ENCODE measurements at places on chromosomes 2 and 18. TPM values are rescaled to one million over a fixed set of nuclear protein-coding genes. Genes with fewer than 3 reads are reported as not detected.

- DNase-seq = no peak
These were observed 154.6 kb upstream of the ZSWIM2 start for GRCh38 chr2:187003611-187004010.

GRCh38 chr2:184620367-184620766, 22.0 kb downstream of the ZNF804A start:
- no peak for DNase-seq

DNA sequence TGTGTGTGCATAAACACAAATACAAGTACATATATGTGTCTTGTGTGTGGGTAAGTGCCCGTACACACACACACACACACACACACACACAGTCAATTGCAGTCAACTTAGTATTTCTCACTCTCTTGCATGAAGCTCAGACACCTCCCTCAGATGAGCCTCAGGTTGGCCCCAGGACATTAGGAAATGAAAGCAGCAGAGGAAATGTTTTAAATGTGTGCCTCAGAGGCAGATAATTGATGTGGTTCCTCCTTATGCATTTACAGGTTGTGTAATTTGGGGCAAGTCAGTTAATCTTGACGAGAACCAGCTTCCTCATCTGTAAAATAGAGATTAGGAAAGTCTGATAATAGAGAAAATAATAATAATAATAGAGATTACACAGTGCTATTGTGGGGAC, 814.0 kb upstream of the ID2 start:
- no peak for DNase-seq

- no peak for DNase-seq
These were observed 2.5 kb downstream of the TLK1 start for GRCh38 chr2:171158036-171158789.

GRCh38 chr18:59915606-59916005, 15.8 kb downstream of the PMAIP1 start:
- no peak for DNase-seq

GRCh38 chr2:173903601-173904394, 61.4 kb downstream of the SP3 start:
- no peak for DNase-seq

- no peak for DNase-seq
These were observed 38.6 kb upstream of the ASAP2 start for GRCh38 chr2:9167718-9168657.

GRCh38 chr2:26576565-26577441, 64.4 kb downstream of the CIB4 start:
- DNase-seq = no peak

DNA sequence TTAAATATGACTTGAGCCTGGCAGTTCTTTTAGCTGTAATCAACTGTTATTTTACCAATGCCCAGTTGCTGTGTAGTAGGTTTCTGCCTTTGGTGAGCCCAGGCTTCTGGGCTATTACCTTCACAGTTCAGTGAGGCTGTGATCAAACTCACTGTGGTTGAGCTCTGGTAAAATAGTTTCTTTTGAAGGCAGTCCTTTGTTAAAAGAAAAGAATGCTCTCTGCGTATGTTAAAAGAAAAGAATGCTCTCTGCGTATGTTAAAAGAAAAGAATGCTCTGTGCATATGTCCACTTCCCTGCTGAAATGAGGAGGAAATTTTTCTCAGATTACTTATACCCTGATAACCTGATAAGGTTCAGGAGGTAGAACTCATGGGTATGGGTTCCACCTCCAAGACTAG, 244.3 kb downstream of the RNF144A start:
- DNase-seq = no peak

DNA sequence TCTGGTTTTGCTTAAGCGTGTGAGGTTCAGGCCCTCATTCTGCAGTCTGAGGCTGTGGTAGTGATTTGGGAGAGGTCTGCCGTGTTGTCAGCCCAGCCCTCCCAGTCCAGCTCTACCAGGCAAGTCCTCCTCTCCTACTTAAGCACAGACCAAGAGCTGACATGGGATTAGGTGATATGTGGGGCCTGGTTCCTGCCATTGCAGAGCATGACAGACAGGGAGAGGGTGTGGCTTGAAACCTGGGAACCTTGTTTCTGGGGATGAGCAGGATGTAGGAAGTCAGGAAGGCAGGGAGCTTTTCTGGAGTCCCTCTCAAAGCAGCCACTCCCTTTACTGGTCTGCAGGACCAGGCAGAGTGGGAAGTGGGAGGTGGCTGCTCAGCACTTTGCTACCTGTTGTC, 38.6 kb downstream of the PTPRM start:
- no peak for DNase-seq

- no peak for DNase-seq
These were observed at the start of gene EFEMP1 for GRCh38 chr2:55923091-55923981. TSS of gene EFEMP1 (minus strand) at chr2:55923782. CDS start at chr2:55922440, 1,342 bp downstream.

DNA sequence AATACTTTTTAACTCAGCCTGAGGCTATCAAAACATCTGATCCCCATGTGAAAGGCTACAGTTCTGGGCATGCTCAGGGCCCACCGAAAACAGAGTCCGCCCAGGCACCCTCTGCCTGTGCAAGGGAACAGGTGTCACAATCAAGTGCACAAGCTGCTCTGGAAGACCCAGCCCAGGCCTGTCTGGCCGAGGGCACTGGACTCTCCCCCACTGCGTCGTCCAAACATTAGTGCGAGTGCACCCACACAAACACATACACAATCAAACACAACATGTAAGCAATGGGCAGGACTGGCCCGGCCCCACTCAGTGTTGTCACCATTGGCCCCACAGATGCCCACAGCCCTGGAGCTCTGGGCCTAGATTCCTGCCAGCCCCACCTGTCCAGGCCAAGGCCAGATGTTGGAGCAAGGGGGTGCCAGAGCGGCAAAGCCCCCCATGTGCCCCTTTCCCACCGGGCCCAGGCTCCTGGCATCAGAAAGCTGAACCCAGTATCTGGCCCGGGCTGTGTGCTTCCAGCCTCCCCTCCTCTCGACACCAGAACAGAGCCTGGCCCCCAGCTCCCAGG, 617 bp upstream of the ALPG start:
- DNase-seq = no peak

DNA sequence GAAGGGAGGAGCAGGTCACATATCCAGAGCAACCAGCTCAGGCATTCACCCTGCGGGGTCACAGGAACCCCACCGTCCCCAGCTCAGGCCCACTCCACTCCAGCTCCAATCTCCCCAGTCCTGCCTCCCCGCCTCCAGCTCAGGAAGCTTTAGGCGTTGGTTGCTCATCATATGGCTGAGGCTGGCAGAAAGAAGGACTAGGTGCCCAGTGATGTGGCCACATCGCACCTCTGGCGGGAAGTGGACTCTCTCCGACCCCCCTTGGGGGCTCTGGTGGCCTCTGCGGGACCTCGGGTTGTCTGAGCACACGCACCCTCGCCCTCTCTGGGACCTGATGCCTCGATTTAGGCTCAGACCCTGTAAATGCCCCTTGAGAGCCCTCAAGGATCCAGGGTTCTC, 187.7 kb downstream of the ZFP36L2 start:
- DNase-seq = no peak

DNA sequence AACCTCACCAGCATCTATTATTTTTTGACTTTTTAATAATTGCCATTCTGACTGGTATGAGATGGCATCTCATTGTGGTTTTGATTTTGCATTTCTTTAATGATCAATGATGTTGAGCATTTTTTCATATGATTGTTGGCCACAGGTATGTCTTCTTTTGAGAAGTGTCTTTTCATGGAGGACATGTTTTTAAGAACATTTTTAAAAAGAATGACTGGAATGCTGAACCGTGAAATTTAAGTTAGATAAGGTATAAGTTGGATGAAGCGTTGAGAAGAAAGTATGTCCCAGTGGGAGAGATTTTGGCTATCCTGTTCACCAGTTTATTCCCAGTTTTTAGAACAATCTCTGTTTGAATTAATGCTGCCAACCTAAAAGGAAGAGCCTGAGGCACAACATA, 365.9 kb downstream of the CELF4 start:
- DNase-seq = no peak

Gene PREB
- total RNA-seq = 25.6 TPM

Gene DNAJC5G
- not detected for total RNA-seq

Gene ZNF804A
- not detected for total RNA-seq

Gene MPP4
- 0.17 TPM for total RNA-seq

Gene NT5C1B
- not detected for total RNA-seq

Gene SMPD4
- 67.6 TPM for total RNA-seq

Gene CYP1B1
- 0.44 TPM for total RNA-seq
